LoVo (cell line): ENCODE measurements at places on chromosomes 5 and 9.
A peak's percentile ranks its signal among the peaks of the same experiment; 100 is the strongest.

DNA sequence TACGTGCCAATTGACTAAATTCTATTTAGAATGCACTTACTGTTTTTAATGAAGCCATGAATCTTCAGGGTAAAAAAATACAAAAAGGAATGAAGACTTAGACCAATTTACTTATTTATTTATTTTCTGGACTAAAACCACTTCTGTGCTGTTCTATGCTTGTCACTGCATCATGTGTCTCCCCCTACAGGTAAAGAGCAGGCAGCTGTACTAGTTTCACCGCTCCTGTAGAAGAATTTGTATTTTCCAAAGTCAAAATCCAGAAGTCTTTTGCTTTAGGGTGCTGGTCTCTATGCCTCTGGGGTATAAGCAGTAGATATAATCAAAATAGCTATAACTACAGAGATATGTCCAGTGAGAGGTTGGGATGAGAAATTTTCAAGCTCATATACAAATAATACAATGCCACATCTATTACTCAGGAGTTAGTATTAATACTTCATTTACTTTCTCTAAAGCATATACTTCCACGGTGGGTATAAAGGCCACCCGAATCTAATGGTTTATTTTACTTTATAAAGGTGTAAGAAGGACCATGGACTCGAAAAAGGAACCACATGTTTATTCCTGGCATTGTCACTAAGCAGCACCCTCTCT is 591.5 kb downstream of the RAB3C start:
- DNase-seq = peak; percentile 36

- peak; percentile 42 for DNase-seq
These were observed 655 bp downstream of the MARVELD2 start for GRCh38 chr5:69415584-69415958.

- no peak for DNase-seq
These were observed 3.3 kb downstream of the AFAP1L1 start for GRCh38 chr5:149274939-149275338.

GRCh38 chr9:94805585-94805984 is 79.1 kb downstream of the AOPEP start:
- peak; percentile 92 for DNase-seq

GRCh38 chr5:133943475-133943817 is 25.0 kb downstream of the C5orf15 start:
- DNase-seq = no peak

DNA sequence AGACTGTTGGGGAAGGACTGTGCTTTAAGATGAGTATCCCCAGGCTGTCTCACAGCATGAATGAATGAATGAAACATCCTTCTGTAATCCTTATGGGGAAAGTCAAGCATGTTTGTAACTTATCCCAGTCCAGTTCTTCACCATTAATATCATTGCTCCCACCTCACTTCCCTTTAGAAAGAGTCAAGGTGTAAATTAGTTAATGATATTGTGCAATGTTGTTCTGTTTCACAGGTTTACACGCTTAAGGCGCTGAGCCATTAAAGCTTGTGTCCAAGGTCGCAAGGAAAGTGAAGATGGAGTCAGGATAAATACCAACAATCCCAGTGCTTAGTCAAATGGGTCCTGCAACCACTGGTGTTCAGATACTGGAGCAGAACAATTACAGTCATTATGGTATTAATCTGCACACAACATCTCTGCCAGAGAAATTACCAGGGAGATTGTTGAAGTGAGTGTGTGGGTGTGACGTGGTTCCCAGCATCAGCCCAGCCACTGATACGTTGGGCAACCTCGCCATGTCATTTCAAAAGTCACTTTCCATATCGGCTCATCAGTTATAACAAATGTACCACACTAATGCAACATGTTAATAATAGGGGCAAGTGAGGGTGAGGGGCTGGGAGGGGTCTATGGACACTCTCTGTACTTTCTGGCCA is 1.5 kb upstream of the MYO10 start:
- no peak for DNase-seq

GRCh38 chr5:95760273-95761191 is 29.4 kb downstream of the RHOBTB3 start:
- DNase-seq = peak; percentile 47

GRCh38 chr9:3916984-3917383 is 382.9 kb downstream of the GLIS3 start:
- no peak for DNase-seq

DNA sequence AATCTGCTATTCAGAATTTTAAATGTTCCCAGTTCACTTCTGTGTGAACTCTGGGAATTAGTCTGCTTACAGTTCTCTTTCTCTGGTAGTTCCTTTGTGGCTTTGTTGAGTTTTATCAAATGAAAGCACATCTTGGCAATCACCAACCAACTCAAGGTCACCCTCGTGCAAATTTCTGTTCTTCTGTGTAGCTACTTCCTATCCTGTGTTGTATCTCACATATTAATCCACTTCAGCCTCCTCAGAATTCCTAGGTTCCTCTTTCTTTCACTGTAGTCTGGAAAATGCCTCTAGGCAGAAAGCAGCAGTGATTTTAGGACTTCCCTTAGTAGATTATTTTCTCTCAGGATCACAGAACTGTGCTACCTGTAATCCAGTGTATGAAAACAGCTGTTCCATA is 100.3 kb downstream of the AUH start:
- no peak for DNase-seq

- no peak for DNase-seq
These were observed 20.1 kb downstream of the CLPTM1L start for GRCh38 chr5:1324719-1325190.

- DNase-seq = no peak
These were observed 15.8 kb downstream of the ADRB2 start for GRCh38 chr5:148842161-148842560.

DNA sequence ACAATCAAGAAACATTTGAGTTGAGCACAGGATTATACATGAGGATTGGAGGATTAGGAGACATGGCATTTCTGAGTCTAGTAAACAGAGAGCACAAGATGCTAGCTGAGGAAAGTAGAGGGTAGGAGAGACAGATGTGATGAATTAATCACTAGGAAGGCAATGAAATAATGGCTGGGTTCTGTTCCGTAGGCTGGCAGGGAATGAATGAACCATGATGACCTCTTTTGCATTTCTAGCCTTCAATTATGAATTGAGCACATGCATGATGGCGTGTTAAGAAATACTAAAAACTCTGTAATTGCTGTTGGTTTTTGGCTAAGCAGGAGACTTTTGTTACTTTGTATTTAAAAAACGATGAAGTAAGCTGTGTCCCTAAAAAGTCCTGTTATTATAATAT is 420.0 kb upstream of the TLE4 start:
- no peak for DNase-seq

GRCh38 chr5:32027717-32028458 is 146.2 kb downstream of the GOLPH3 start:
- DNase-seq = peak; percentile 37

DNA sequence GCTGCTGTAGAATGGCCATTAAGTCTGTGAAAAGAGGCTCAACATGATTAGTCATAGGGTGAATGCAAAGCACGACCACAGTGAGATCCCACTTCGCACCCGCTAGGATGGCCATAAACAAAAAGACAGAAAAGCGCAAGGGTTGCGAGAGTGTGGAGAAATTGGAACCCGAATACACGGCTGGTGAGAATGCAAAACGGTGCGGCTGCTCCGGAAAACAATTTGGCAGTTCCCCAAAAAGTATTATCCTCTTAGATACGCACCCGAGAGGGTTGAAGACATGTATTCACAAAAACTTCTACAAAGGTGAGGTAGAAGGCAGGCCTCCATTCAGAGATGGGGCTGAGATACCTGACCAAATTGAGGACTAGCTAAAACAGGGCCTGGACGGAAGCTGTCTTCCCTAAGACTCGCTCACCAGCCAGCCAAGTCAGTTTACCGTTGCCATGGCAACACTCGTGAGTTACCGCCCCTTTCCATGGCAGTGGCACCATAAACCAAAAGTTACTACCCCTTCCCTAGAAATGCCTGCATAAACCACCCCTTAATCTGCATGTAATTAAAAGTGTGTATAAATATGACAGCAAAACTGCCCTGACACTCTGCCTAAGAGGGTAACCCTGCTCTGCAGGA is 726 bp upstream of the PSMB7 start:
- DNase-seq = no peak

DNA sequence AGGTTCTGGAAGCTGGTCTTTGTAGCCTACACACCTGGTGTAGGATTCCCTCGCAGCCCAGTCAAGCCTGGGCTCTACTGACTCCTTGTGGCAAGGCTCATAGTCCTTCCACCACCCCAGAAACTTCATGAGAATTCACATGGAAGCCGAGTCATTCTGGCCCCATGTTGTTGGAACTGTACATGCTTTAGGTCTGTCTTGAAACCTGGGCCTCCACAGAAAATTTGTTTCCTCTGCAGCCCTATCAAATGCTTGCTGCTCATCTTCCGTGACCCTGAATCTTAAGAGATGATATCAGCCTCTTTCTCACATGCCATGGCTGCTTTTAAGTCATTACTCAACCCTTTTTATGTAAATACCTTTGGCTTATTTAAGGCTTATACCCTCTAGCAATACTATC is 113.4 kb upstream of the GRHPR start:
- no peak for DNase-seq

DNA sequence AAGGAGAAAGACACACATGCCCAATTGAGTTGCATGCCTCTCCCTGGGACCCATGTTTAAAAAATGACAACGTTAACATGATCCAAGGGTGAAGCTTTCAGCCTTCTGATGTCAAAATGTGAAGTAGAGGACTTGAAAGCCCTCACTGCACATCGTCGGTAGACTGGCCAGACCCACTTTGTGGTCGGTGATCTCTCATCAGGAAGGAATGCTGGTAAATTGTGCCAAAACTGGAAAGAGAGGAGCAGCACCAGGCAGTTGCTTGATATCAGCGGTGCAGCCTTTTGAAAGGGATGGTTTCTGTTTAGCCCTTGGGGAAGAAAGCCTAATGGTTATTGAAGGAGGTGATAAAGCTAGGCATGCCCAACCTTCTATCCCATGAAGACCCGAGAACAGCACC is 125.3 kb upstream of the MARCHF11 start:
- peak; percentile 14 for DNase-seq

DNA sequence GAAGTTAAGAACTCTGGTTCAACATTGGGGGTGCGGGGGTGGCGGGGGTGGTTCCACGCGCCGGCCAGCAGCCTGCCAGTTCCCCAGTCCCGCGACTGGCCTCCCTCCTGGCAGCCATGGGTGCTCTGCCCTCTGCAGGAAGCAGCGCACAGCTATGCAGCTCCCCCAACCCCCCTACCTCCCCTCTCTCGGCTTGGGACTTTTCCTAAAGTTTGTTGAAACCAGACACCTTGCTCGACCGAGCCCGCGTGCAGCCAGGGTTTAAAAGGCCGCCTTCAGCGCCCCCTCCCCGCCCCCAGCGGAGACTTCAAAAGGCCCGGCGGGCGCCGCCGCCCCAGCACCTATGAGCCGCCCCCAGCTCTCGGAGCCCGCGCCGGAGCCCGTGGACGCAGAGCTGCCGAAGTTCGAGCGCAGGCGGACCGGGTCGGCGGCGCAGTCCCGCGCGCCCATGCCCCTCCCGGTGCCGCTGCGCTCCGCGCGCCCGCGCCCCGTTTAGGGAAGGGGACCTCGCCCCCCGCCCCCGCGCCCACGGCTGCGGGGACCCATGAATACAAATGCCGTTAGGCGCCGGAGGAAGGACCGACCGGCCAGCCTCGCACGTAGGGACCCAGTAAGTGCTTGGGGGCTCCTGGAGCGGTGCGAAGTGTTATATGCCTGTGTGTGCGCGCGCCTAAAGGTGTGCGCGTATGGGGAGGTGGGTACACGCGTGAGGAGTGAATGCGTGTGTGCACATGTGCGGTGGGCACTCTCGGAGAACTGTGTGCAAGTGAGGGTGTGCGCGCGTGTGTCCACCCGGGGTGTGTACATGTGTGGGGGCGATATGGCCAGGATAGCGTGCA is 1.4 kb upstream of the COL27A1 start:
- no peak for DNase-seq

GRCh38 chr9:19018201-19018600 is 14.8 kb downstream of the SAXO1 start:
- DNase-seq = no peak

DNA sequence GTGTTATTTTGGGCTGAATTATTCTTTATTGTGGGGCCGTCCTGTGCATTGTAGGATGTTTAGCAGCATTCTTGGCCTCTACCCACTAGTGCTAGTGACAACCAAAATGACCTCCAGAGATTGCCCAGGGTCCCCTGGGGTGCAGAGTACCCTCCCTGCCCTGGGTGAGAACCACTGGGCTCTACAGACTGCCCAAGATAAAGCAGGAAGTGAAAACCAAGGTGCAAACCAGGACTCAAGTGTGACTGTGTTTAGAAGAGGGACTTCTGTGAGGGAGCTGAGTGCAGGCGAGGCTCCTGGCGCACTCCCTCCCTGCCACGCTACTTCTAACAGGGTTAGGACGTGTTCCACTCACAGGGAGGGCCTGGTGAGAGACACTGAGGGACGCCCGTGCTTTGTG is 41.6 kb downstream of the USP20 start:
- DNase-seq = no peak

DNA sequence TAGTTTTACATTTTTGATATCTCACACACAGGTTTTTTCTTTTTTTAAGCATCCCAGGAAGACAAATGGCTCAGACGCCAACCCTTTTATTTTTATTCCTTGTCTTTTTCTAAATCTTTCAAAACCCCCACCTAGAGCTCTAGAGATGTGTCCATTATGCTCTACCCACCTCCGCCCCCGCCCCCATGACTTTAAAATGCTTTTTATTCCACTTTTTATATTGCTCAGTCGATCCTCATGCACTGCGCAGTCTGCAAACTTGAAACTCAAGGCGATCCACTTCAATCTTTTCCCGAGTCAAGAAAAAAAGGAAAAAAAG is 411 bp upstream of the MAT2B start:
- no peak for DNase-seq

DNA sequence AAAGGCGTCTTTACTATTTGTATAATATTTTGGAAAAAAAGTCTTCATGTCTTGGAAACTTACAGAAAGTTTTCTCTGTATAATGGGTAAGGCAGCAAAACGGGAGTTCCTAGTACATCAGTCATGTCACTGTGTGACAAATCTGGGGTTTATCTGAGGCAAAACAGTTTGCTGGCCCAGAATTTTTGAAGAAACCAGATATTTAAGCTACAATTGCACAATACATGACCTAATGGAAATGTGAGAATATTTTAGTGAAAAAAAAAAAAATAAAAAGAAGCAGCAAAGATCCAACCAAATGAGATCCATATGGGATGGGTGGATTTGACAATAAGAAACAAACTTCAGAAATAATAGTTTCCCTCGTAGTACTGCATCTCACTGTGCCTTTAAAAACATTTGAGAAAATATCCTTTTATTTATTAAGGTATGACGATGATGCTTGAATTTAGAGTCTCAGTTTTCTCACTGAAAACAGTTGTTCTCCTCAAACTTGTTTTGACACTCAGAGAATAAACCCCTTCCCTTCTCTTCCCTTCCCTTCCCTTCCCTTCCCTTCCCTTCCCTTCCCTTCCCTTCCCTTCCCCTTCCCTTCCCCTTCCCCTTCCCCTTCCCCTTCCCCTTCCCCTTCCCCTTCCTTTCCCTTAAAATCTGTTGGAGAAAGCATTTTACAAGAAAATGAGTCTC is 180.5 kb upstream of the TUT7 start:
- DNase-seq = no peak

DNA sequence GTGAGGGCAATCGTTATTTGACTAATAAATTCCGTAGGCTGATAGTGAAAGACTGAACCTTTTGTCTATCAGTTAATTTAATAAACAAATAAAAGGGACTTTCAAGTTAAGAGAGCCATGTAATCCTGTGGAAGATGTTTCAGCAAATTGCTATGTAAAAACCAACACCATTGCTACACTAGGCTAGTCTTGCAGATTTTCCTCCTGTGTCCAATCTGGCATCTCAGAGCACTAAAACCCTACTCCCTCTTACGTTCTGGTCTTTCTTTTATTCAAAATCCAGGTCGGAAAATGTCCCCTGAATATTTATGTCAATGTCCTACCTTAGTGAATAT is 478.8 kb upstream of the TNC start:
- DNase-seq = no peak
